ENCODE measurements at places on chromosomes 12 and 14.

DNA sequence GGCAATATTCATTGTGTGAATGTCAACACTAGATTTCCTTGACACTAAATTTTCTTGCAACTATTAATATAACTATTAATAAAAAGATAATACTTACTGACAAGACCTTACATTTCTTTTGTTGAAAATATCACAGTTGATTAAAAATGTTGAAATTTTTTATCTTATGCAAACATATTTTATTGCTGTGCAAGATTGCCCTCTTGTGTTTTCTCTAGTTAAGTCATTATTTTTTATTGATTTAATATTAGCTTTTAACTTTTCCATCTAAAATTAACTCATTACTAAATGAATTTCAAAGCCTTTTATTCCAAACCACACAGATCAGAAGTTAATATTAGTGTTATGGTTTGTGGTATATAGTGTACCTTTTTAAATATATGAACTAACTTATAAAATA, 11.7 kb upstream of the NAA30 start:
- no peak for DNase-seq

DNA sequence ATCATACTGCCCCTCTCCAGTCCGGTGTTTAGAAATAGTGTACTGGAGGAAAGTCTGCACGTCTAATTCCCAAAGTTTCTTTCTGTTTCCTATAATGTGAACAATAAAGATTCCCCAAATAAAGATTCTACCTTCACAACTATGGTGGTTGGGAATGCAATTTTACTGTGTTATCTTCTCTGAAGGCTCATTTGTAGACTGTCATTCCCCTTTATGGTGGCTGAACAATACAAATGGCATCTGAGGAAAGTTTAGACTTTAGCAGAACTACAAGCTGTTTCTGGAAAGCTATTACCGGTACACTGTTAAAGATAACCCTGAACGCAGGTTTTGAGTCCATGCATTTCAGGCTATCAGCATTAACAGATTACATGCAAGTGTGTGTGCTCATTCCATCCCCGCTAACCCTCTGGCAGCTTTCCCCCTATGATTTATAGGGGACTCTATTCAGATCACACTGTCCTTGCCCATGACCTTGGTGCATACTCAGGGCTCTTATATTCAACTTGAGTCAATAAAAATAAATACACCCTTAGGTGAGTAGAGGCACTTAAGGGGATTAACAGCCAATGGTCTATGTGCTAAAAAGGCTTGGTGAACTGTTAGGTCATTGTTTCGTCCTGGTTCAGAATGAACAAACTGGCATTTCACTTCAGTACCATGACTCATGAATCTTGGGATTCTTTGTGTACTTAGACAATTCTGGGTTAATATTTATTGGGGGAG, 60.7 kb upstream of the PYGL start:
- DNase-seq: no peak

DNA sequence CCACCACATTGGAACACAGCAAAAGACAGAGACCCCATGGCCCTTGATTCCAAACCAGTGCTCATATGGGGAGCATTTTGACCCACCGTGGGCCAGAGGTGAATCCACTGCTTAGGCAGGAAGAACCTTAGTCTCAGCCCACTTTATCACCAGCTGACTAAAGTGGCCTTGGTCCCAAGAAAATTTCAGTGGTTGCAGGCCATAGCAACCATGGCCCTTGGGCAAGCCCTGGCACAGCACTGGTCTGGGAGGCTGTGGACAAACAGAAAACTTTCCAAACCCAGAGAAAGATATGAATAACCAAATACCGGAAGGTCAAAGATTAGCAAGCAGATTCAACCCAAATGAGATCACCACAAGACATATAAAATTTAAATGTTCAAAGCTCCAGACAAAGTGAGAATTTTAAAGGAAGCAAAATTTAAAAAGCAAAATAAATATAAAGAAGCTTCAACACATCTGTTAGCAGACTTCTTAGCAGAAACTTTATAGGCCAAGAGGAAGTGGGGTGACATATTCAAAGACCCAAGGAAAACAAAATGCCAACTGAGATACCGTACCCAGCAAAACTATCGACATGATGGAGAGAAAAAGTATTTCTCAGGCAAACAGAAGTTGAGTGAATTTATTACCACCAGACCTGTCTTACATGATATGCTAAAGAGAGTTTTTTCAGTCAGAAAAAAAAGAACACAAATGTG, 7.8 kb downstream of the KLRK1 start:
- DNase-seq: no peak

DNA sequence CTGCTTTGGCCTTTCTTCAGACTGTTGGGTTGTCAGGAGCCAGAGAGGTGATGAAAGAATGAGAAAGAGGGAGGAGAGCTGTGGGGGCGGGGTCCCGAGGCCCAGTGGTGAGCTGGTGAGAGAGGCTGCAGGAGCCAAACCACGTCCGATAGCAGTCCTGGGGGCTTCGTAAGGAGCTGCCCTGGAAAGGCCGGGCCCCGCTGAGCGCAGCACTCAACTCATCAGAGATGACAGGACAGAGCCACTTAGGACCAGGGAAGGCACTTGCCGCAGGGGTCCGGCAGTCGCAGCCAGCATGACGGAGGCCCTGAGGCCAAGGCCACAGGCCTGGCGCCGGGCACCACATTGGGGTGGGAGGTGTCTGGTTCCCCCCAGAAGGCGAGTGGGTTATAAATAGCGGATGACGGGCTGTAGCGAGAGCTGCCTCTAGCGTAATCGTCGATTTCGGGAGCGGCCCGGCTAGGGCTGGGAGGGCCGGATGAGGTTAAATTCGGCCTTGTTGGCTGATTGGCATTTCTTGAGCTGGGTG, 179.0 kb downstream of the TSPAN9 start:
- DNase-seq: peak; percentile 7
